Foreskin fibroblast (primary cell): ENCODE measurements at places on chromosomes 1 and 21.

DNA sequence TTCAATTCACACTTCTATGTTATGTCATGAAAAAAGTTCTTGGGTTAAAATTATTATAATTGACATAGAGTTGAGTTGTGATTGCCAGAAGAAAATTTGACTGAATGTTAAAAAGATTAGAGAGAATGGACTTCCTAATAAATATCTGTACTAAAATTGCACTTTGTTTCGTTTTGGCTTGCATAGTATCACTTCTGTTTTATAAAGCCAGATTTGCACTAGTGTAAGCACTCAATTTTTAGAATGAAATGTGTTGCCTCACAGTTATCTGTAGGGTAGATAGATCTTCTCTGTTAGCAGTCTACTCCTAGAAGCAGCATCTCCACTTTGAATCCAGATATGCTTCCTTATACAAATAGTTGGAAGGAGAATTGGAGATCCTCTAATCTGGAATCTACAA is 95.2 kb upstream of the MPC2 start:
- no peak for DNase-seq

GRCh38 chr21:42534421-42535378 is 21.0 kb downstream of the SLC37A1 start:
- no peak for DNase-seq

DNA sequence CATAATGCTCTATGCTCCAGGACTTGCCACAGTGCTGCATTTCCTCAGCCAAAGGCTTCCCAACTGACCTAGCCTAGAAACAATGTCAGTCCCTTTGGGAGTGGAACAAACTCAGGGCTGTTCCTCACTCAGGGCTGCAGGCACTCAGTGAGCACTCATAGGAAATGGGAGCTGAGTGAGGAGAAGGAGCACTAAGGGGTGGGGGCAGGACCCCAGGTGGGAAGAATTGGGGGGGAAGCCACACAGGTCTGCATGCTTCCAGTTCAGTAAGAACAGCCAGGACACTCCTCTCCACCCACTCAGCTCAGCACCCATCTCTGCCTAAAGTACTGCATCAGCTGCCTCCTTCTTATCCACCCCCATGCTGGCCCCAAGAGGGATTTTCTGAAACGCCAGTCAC is 7.3 kb upstream of the SLC5A9 start:
- no peak for DNase-seq

- DNase-seq: no peak
Measured at GRCh38 chr1:19062258-19063029, 106.0 kb upstream of the IFFO2 start.

DNA sequence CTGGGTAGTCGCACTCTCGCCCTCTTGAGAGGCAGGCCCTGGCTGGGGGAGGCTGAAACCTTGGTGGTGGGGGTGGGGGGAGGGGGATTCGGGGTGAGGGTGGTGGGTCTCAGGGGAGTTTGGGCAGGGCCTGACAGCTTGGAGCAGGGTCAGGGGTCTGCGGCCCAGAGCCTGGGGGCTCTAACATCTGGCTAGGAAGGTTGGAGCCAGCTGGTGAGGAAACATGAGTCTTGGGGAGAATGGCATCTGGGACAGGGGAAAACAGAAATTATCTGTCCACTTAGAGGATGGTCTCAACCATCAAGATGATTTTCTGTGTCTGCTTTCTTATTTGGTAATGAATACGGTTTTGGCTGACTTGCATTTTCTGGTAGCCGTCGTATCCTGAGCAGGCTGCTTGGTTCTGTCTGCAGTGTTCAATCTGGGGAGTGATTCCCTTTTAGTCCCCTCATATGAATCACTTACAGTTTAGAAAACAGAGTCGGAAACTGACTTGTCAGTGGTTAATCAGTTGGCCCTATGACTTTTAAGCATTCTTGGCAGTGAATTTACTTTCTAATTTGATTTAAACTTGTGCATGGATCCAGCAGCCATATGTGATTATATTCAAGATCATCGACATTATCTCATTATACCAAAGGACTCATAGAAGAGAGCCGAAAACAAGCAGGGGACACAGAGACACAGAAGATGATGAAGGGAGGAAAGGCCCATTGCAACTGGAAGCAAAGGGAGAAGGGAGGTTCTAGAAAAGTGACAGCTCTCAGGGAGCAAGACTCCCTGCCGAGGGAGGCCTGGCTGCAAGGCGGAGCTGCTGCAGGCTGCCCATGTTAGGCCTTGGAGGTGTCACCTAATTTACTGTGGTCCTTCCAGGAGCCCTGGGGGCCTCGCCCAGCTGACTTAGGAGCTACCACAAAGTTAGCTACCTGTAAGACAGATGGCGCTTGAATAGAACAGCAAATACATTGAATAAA is 237.6 kb downstream of the SDCCAG8 start:
- no peak for DNase-seq

DNA sequence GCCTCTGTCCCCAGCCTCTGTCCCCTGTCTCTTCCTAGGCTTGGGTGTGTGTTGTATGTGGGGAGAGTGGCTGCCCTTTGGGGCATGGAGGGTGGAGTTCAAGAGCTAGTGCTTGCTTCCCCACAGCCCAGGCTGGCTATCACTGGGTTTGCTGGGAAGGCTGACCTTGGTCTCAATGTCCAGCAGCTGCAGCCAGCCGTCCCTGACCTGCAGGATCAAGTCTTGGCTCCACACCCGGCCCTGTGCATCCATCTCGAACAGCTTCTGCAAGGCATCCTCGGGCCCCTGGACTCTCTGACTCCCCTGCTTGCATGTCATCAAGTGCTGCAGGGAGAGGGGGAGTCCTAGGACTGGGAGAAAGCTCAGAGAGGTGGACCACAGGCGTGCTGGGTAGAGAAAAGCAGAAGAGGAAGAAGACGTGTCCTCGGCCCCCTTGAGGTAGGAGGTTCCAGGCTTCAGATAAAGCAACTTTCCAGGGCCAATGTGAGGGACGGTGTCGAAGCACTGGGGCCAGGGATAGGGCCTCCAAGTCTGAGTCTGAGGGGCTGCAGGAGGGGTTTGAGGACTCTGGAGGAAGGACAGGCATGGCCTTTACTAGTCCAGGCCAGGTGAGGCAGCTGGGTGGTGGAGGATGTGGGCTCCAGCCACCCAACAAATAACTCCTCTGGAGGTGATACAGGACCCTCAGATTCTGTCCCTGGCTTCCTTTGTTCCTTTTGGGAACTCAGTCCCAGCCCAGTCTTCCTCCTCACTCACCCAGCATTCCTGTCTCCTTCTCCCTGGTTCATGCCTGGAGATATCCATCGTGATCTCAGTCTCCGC is 4.0 kb downstream of the EPS8L3 start:
- no peak for DNase-seq

DNA sequence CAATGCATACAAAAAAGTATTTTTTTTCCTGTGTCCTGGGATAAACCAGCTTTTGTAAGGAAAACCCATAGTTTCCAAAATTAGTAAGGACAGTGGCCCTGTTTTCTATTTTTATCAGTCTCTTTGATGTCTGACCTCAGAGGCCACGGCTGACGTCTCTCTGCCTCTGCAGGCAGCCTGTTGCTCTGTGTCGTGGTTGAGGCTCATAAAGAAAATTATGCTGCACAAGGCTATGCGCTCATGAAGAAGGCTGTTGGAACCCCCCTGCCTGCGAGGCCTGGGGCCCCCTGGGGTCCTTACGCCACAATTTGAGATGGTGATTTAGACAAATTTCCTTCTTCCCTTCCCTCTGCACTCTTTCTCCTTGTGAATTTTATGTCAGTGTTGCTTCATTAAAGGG is 48.9 kb downstream of the AGPAT3 start:
- peak; percentile 40 for DNase-seq

GRCh38 chr1:211660718-211661222 is 14.7 kb downstream of the NEK2 start:
- no peak for DNase-seq

DNA sequence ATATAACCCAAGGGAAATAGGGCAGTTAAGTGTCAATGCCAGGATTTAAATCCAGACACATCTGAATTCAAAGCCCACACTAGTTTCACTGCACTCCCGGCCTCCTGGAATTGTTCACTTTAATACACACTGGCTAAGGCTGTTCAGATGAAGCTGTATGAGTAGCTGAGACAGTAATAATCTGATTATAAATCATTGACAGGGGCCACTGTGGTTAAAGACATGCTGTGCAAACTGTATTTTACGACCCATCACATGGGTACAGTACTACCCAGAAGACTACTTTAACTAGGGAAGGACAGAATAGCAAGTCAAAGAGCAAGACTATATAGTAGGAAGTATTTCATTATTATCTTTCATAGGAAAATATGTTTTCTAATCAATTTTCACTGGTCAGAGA is 16.1 kb upstream of the NTNG1 start:
- DNase-seq: no peak

GRCh38 chr1:203777596-203777995 is 12.6 kb downstream of the LAX1 start:
- DNase-seq: no peak

GRCh38 chr1:38558500-38559445 is 300.8 kb downstream of the RRAGC start:
- DNase-seq: no peak

DNA sequence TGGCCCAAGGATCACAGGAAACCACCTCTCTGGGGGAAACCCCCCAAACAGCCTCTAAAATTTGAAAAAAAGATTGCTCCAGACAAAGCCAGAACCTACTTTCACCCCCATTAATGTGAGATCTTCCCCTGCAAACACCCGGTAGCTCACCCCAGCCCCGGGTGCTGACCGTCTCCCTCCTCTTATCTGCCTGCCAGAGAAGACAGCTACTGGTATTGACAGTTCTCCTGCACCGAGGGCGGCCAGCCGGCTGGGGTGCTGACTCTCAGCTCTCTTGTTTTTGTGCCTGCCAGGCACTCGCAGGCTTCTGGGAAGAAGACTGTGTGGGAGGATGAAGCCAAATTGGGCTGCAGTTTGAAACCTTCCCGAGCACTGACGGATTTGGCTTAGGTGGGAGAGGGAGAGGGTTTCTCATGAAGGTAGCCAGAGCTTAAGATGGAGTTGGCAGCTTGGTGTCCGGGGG is 48.2 kb downstream of the RASSF5 start:
- no peak for DNase-seq

GRCh38 chr1:231188072-231188471 is 26.2 kb downstream of the TRIM67 start:
- DNase-seq: no peak

DNA sequence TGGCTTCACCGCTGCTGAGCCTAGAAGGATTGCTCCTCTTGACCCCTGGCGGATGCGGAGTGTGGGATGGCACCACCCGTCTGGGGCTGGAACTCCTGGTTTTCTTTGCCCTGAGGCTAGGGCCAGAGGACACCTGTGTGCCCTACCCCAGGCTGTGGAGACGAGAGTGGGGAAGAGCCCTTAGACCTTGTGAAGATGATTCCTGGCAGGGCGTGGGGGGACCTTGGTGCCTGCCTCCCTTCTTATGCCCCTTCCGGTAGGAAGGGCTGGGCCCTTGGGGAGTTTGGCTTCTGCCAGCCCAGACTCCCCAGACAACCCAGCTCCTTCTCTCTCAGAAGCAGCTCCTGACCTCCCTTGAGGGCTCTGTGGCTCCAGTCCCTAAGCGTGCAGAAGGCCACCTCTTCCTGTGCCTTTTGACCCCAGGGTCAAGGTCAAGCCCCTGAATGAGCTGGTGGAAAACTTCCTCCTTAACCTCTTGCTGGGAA is 891 bp downstream of the RPS6KA1 start:
- no peak for DNase-seq

- no peak for DNase-seq
Measured at GRCh38 chr1:98176414-98176813, 255.6 kb upstream of the DPYD start.

- no peak for DNase-seq
Measured at GRCh38 chr1:107460035-107460434, 319.2 kb downstream of the NTNG1 start.

GRCh38 chr21:45442276-45442675 is 37.3 kb downstream of the COL18A1 start:
- no peak for DNase-seq

GRCh38 chr1:247376659-247377058 is 39.3 kb upstream of the NLRP3 start:
- DNase-seq: no peak

GRCh38 chr1:217781056-217781455 is 149.9 kb downstream of the SPATA17 start:
- no peak for DNase-seq

DNA sequence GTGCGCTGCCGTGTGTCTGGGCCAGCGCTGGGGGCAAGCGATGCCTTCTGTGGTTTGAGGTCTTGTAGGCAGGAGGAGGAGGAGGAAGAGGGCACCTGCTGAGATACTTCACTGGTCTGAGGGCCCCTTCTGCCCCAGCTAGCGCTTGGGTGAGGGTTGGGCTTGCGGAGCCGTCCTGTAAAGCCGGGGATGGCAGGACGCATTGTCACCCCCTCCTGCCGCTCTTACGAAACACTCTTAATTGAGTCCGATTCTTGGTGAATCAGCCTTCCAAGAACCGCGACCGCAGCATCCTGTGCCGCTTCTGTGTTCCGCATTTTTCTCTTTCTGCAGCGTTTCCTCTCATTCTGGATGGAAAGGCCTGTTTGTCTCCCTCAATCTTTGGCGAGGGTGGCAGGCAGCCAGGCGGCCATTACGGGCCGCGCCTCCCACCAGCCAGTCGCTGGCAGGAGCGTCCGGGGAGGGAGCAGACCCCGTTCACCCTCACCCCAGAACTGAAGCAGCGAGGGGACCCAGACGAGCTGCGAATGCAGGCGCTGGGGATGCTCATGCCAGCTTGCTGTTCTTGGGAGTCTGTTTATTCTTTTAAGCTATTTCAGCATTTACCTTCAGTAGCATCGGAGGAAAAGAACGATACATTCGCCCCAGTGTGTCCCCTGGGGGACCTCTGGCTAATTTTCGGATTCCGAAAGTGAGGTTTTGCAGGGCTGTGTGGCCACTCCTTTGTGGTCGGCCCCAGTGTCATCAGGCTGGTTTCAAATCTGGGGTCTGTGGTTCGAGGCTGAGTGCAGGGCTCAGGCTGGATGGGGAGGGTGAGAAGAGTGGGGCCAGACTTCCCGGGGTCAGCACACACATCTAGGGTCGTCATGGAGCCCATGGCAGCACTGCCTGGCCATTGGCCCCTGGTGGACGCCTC is 62.7 kb downstream of the SKI start:
- DNase-seq: peak; percentile 99

DNA sequence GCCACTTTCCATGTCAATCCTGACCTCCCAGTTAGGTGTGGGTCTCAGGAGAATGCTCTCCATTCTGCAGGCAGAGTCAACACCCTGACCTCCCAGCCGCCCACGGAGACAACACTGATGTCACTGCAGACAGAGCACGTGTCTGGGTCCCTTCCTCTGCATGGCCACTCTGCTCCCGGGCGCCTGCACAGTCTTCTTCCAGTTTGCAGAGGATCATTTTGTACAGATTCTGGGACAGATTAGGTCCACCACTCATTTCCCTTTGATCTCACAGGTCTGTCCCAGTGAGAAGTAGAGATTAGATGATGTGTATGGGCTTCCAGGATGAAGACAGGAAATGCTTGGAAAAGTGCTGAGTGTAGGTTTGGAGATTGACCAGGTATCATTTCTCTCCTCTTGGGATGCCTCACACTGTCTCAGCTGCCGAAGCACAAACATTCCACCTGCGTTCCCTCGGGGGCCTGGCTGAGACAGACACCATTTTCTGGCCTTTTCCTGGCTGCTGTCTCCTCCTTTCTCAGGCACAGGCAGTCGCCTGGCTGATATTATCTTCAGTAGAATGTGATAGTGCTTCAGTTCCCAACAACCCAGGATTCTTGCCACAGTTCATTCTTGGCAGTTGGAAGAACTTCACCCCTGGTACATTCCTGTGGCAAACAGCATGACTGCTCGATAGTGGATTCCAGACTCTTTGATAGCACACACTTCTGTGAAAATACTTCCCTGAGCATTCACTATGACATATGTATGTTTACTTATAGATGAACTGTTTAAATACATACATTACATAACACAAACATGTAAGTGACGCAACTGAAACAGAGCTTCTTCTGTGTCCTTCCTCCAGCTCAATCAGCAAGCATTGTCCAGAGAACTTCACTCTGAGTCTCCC is 7.9 kb downstream of the MYBPHL start:
- peak; percentile 85 for DNase-seq

- DNase-seq: peak; percentile 65
Measured at GRCh38 chr1:151720974-151721787, at the start of gene RIIAD1. Gene RIIAD1, plus strand, starts transcription at chr1:151721522. Its CDS starts 15 bp downstream, at chr1:151721537.
